ENCODE measurements at places on chromosomes 5 and 9.

- no peak for DNase-seq
Observed at GRCh38 chr5:14153932-14154731, 11.0 kb downstream of the TRIO start.

DNA sequence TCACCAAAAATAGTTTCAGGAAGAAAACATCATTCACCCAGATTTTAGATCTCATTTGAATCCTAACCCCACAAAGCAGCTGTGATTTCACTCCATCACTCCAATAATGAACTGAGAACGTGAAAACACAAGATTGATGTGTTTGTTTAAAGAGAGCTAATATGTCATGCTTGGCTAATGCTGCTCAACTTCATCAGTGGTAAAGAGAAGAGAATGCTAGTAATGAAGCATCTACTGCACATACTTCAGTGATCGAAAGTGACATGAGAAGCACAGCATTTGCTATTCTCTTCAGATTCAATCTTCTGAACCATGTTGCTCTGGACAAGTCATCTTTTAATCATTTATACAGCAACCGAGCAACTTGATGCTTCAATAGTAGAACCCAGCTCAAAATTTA is 874.7 kb downstream of the EFNA5 start:
- no peak for DNase-seq

- no peak for DNase-seq
Observed at GRCh38 chr5:14879393-14879792, 7.8 kb upstream of the ANKH start.

DNA sequence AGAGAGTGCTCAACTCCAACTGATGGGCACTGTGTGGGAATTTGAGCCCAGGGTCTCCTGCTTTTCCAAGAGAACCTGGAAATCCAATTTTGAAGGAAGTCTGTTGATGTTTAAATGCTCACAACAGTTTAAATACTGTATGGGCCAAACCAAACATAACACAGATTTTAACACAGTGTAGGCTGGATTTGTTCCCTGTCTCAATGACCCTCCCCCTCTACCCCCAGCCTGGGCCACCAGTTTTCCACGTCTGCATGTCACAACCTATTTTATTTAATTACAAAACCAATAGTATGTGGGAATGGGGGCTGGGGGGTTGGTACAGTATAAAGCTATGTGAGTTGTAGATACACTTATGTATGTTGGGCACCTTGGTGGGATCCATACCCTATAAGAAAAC is 11.7 kb downstream of the PALM2AKAP2 start:
- no peak for DNase-seq

- DNase-seq = no peak
Observed at GRCh38 chr5:168434001-168434400, 52.3 kb upstream of the RARS1 start.

GRCh38 chr9:99253772-99254431 is 31.8 kb downstream of the SEC61B start:
- DNase-seq = peak; percentile 45

DNA sequence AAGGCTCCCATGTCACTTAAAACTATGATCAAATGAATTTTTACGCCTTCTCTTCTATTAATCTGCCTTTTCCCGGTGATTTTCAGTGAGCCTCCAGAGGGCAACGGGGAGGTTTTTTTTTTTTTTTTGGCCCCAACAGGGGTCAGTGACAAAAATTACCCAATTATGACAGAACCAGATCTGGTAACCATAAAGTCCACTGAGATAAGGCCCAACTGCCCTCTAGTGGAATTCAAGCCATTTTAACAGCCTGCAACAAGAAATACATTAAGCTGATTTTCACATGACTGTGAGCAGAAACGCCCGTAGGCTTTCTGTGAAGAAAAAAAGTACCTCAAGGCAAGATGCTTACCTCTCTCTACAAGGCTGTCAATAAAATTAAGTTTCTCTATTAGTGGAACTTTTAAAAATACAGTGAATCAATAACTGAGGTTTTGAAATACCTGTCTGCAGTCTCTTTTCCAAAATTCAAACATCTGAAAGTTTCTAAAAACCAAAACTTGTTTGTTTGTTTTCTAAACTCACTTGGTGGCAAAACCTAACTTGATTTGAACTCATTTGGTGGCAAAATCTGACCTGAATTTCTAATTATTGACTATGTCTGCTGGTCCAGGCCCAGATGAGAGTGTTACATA is 49.7 kb upstream of the FST start:
- no peak for DNase-seq

DNA sequence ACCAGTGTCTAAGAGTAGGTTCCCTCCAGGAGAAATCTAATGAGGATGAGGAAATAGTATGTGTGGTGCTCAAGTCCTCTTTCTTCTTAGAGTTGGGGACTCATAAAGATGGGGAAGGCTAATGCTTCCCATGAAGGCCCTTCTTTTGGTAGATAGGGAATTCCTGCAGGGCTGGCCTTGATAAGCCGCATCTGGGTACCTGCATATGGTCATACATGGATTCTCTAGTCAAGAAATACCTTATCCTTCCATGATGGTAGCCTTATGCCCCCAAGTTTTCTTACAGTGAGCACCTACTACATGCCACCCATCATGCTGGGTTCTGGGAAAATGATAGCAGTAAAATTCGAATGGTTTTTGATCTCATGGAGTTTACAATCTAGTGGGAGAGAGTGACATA is 382.6 kb downstream of the KDM4C start:
- DNase-seq = no peak

DNA sequence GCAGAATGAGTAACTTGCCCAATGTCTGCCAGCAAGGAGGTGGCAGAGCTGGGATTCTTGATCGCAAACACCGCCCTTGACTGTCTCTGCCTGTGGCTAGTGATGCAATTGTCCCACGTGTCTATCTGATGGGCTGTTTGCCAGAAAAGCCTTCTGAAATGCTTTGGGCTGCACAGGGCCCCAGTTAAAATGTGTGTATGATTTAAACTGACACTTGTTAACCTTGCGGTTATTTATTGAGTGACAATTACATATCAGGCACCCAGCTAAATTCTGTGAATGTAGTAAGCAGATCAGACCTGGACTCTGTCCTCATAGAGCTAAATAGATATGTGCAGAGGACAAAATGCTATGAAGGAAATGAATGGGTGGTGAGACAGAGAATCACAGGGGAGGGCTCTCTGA is 11.6 kb upstream of the IL12B start:
- DNase-seq = peak; percentile 86

DNA sequence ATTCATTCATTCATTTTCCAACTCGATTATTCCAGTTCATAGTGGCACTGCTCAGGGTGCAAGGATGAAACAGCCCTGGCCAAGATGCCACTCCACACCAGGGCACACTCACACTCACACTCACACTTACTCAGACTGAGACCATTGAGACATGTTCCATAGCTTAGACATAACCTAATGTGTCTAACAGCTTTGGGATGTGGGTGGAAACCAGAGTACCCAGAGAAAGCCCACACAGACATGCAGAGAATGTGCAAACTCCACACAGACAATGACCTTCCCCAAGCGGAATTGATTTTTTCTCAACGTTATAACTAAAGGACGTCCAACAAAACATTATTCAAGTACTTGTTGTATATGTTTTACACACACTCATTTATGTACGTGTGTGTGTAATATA is 1363.5 kb downstream of the EFNA5 start:
- no peak for DNase-seq

DNA sequence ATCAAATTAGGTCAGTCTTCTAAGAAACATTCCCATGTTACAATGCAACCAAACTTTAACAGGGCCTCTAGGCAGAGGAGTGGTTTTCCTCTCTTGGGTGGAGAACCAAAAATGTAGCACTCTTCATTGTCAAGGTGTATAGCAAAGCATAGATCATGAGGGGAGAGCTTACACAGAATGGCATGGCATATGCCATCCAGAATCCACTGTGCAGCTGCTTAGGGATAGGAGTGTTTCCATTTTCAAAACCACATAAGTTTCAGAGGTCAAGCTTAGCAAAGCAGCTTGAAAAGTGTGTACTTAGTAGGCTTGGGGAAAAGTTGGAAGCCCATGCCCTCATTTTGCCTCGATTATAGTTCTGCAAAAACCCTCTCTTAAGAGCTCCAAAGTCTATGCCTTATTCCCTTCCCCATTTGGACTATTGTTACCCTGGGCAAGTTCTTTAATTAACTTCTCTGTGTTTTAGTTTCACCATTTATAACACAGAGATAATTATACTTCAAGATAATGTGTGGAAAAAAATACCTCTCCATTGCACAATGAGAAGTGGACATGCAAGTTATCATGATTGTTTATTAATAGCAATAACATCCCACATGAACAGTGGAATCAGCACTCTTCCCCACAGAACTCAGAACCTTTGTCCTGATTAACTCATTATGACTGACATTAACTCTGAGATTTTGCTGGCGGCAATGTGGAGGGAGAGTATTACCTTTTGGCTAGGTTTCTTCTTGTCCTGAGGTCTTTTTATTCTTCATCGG is 398.9 kb upstream of the WWC1 start:
- DNase-seq = no peak
